Smooth muscle cell of the coronary artery (primary cell): ENCODE measurements at places on chromosomes 12 and 14. TPM values are rescaled to one million over a fixed set of nuclear protein-coding genes. Genes with fewer than 3 reads are reported as not detected.

KLHL33 gene
- 0.23 TPM in 1 of 2 replicates, not detected in the other for total RNA-seq

LRTM2 gene
- not detected in 2 replicates for total RNA-seq

SOCS4 gene
- 9.4 and 13.7 TPM in 2 replicates for total RNA-seq

TOMM20L gene
- total RNA-seq: not detected in 2 replicates

CPM gene
- total RNA-seq: 0.83 and 18.7 TPM in 2 replicates

PLCZ1 gene
- not detected in 2 replicates for total RNA-seq

PLD4 gene
- total RNA-seq: 0.15 TPM in 1 of 2 replicates, not detected in the other

MNAT1 gene
- 11.9 and 38.7 TPM in 2 replicates for total RNA-seq

SOAT2 gene
- not detected in 2 replicates for total RNA-seq

CLEC9A gene
- total RNA-seq: not detected in 2 replicates

CLEC14A gene
- 0.15 and 0.47 TPM in 2 replicates for total RNA-seq

SSPN gene
- 4.7 and 9.0 TPM in 2 replicates for total RNA-seq

VWF gene
- total RNA-seq: 0.75 and 5.5 TPM in 2 replicates

KCNK10 gene
- not detected in 2 replicates for total RNA-seq

POTEG gene
- not detected in 2 replicates for total RNA-seq

SDR9C7 gene
- not detected in 2 replicates for total RNA-seq

RIMBP2 gene
- not detected in 2 replicates for total RNA-seq

GPR65 gene
- total RNA-seq: 0.12 and 0.15 TPM in 2 replicates

LARP4 gene
- 20.2 and 47.7 TPM in 2 replicates for total RNA-seq
